Fibroblast of skin of scalp (primary cell): ENCODE measurements at places on chromosomes 16 and 17.

DNA sequence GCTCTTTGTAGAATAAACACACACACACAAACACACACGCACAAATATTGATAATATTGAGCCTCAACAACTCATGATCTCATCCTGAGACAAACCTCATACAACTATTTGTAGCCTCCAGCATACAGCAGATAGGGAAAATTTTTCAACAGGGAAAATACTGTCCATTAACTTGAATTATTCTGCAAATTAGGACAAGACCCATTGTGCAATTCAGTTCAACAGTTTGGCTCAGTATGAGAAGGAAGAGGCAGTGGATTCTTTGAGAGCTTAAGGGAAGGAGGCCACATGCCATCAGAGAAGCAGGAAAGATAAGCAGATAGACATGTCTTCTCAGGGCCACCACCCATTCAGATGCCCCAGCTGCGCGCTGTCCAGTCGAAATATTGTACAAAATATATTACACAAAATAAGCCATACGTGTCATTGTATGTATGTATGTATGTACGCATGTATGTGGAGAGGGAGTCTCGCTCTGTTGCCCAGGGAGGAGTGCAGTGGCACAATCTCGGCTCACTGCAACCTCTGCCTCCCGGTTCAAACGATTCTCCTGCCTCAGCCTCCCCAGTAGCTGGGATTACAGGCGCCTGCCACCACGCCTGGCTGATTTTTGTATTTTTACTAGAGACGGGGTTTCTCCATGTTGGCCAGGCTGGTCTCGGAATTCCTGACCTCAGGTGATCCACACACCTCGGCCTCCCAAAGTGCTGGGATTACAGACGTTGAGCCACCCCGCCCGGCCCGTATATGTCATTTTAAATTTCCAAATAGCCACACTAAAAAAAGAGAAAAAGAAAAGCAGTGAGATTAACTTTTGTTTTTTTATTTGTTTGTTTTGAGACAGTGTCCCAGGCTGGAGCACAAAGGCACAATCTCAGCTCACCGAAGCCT, 1.8 kb downstream of the ZC3H7A start:
- peak; percentile 20 for DNase-seq

DNA sequence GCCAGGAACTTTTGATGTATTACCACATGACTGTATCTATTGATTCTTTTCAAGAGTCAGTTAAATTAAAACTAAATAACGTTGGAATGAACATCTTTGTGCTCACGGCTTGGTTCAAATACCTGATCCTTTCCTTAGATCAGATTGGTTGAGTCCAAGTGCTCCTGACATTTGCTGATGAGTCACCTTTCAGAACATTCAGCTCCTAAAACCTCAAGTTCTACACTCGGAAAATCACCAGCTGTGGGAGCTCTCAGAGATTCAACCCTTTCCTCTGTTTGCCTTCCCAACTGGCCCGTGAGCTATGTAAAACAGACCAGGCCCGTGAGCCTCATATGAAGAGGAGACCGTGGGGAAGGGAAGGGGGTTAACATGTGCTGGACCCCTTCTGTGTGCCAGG, 68.1 kb downstream of the RTN4RL1 start:
- DNase-seq, result no peak

- peak; percentile 93 for DNase-seq
Measured at GRCh38 chr17:59825533-59826322, 67.0 kb downstream of the TUBD1 start.

DNA sequence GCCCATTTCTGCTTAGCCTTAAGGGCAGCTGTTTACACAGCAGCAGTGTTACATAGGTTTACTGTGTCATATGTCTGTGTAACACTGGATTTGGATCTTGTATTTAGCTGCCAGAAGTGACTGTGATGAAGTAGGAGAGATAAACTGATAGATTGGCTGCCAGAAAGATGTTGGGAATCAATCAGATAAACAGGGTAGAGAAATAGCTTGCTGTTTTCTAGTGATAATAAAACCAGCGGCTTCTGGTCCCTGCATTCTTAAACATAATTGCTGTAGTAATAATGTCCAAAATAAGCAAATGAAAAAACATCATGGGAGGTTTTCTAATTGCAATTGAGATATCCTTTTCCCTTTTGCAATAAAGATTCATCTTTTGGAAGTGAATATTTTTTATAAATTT, 68.7 kb downstream of the AATF start:
- no peak for DNase-seq

GRCh38 chr16:58533751-58534470, 18.6 kb downstream of the SETD6 start:
- DNase-seq, result no peak

GRCh38 chr17:73956169-73956568, 247.3 kb upstream of the RPL38 start:
- DNase-seq, result no peak

- DNase-seq, result no peak
Measured at GRCh38 chr16:76583945-76584344, 306.7 kb downstream of the CNTNAP4 start.

GRCh38 chr17:58956997-58957724, 149.5 kb downstream of the TRIM37 start:
- peak; percentile 66 for DNase-seq

- DNase-seq, result no peak
Measured at GRCh38 chr17:31530391-31530985, 139.0 kb downstream of the RAB11FIP4 start.

DNA sequence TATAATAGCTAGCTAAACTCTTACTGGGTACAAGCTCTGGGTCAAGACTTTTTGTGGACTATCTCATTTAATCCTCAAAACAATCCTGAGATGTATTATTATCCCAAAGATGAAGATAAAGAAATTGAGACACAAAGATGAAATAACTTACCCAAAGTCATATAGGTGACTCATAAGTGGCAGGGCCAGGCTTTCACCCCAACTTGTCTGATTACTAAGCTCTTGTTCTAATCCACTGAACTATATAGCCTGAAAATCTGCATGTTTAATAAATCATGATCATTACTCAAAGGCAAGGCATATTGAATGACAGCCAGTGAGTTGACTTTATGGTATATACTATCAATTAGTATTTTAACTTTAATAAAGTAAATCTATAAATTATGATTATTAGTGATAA, 77.4 kb downstream of the SKAP1 start:
- DNase-seq, result no peak

GRCh38 chr17:74362069-74362405, 369 bp upstream of the BTBD17 start:
- DNase-seq, result no peak

DNA sequence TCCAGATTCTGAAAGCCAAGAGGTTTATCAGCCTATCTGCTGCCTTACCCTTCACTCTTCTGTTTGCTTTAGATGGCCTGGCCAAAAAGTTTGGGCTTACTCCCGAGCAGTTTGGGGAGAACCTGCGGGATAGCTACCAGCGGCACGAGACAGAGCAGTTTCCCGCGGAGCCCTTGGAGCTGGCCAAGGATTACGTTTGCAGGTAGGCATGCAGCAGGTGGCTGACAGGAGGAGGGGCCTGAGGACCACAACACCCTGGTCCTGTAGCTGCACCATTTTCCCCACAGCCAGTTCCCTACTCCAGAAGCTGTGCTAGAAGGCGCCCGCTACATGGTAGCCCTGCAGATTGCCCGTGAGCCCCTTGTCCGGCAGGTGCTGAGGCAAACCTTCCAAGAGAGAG, 20.6 kb downstream of the SUPT6H start:
- no peak for DNase-seq

GRCh38 chr17:11786711-11787438, 188.6 kb downstream of the DNAH9 start:
- no peak for DNase-seq

DNA sequence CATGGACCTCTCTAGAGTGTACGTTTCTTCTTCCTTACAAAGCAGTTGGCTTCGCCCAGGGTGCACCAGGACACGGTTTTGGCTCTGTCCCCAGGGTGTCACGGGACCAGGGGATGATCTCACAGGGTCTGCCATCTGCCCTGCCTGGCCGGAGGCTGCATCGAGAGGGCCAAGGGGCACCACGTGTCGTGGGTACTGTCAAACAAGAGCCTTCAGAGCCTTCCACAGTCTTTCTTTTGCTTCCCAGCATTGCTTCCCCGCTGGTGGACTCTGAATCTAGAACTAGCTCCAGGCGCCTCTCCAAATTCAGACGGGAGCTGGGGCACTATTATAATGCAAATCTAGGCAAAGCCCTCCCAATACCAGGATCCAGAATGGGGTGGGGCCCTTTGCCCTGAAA, 47.9 kb downstream of the MAPT start:
- no peak for DNase-seq

- DNase-seq, result no peak
Measured at GRCh38 chr17:44024271-44024663, 9.5 kb upstream of the TMEM101 start.

DNA sequence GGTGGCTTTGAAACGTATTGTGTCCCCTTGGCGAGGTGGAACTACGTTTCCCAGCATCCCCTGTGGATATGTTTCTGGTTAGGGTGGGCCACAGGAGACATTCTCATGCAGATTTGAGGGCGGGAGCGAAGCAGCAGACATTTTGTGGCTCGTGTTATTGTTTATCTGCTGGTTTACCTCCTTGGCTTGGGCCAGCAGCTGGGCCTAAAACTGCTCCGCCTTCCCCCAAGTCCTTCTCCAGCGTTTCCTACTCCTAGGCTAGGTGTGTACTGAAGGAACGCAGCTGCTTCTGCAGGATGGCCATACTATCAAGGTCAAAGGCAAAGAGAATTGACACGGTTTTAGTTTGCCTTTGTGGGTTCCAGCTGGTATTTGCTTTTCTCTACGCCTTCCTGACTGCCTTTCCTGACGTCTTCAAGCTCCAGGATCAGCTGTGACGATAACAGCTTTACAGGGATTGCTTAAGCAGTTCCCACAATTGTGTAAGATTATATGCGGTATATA, 17.2 kb upstream of the WSB1 start:
- DNase-seq, result no peak

GRCh38 chr16:52834736-52835465, 217.8 kb downstream of the CHD9NB start:
- DNase-seq, result no peak

DNA sequence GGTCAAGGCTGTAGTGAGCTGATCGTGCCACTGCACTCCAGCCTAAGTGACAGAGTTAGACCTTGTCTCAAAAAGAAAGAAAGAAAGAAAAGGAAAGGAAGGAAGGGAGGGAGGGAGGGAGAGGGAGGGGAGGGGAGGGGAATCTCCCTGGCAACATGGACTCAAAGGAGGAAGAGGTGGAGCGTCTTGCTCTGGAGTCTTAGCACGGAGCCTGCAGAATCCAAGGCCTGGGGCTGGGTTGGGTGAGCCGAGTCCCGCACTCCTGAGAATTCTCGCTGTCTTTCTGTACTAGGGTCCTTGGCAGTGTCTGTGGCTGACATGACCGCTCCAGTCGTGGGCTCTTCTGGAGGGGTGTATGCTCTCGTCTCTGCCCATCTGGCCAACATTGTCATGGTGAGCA, 36.9 kb downstream of the C17orf75 start:
- no peak for DNase-seq
